ENCODE measurements at places on chromosomes 4 and X.

- DNase-seq = no peak
Measured at GRCh38 chr4:142850478-142850877, 4.4 kb upstream of the INPP4B start.

DNA sequence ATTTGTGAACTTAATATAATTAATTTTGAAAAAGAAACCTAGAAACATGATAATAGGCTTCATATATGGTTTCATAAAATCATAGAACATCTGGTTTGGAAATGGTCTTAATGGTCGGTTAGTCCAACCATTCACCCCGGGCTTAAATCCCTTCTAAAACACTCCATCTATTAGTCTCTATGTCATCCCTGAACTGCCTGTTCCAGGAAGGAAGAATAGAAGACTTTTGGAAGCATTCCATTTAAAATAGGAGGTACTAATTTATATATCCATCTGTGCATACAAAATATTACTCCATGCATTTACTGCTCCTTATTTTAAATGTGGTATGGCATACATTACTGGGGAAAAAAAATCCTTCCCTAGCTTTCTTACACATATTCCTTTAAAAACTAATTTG is 262.2 kb upstream of the DDX53 start:
- no peak for DNase-seq

GRCh38 chr4:16122784-16123183 is 39.0 kb upstream of the PROM1 start:
- DNase-seq = no peak

- DNase-seq = no peak
Measured at GRCh38 chr4:93751411-93751810, 77.1 kb upstream of the ATOH1 start.

GRCh38 chr4:47907089-47907646 is 7.2 kb downstream of the NFXL1 start:
- no peak for DNase-seq

DNA sequence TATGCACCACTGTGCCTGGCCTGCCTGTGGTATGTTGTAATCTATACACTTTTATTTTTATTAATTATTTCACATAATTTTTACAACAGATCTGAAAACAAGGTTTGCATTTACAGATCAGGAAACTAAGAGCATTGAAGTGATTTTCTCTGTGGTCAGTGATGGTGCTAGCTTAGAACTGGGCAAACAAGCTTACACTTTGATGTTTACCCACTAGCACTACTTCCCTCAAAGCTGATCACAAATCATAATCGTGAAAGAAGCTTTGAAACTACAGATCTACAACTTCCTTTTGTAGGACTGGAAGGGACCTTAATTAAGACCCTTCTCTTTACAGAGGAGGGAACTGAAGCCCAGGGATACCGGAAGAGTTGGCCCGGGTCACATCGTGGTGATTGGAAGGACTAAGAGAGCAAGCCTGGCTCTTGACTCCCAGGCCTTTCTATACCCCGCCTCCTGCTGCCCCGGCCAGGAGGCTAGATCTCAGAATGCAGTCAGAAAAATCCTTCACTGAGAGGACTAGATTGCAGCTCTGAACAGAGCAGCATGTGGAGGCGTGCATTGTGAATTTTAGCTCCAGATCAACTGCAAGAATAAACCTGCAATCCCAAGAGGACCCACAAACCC is 93.7 kb upstream of the ZNF827 start:
- DNase-seq = no peak

DNA sequence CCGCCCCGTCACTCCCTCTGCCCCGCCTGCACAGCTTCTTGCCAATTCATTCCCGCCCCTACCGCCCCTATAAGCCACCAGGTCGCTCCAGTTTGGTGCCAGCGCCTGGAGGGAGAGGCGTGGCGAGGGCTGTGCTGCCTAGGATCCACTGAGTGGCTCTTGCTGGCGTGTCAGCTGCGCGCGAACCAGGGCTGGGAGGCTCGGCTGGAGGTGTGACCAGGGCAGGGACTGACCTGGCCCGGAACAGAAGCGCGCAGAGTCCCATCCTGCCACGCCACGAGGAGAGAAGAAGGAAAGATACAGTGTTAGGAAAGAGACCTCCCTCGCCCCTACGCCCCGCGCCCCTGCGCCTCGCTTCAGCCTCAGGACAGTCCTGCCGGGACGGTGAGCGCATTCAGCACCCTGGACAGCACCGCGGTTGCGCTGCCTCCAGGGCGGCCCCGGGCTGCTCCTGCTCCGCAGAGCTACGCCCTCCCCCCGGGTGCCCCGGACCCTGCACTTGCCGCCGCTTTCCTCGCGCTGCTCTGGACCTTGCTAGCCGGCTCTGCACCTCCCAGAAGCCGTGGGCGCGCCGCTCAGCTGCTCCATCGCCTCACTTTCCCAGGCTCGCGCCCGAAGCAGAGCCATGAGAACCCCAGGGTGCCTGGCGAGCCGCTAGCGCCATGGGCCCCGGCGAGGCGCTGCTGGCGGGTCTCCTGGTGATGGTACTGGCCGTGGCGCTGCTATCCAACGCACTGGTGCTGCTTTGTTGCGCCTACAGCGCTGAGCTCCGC is at the start of gene GPR78:
Gene GPR78, plus strand, starts transcription at position 72 of the 773 bp plus-strand sequence. Its CDS starts 591 bp downstream, at position 663.
- peak; percentile 8 for DNase-seq

GRCh38 chr4:3605491-3605890 is 73.3 kb upstream of the LRPAP1 start:
- no peak for DNase-seq

GRCh38 chr4:118367872-118368271 is 15.1 kb upstream of the PRSS12 start:
- no peak for DNase-seq

DNA sequence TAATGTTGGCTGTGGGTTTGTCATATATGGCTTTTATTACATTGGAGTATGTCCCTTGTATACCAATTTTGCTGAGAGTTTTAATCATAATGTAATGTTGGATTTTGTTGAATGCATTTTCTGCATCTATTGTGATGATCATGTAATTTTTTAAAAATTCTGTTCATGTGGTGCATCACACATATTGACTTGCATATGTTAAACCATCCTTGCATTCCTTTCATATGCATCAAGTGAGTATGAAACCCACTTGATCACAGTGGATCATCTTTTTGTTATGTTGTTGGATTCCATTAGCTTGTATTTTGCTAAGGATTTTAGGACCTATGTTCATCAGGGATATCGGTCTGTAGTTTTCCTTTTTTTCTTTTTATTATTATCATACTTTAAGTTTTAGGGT is 12.1 kb downstream of the HEPH start:
- no peak for DNase-seq

DNA sequence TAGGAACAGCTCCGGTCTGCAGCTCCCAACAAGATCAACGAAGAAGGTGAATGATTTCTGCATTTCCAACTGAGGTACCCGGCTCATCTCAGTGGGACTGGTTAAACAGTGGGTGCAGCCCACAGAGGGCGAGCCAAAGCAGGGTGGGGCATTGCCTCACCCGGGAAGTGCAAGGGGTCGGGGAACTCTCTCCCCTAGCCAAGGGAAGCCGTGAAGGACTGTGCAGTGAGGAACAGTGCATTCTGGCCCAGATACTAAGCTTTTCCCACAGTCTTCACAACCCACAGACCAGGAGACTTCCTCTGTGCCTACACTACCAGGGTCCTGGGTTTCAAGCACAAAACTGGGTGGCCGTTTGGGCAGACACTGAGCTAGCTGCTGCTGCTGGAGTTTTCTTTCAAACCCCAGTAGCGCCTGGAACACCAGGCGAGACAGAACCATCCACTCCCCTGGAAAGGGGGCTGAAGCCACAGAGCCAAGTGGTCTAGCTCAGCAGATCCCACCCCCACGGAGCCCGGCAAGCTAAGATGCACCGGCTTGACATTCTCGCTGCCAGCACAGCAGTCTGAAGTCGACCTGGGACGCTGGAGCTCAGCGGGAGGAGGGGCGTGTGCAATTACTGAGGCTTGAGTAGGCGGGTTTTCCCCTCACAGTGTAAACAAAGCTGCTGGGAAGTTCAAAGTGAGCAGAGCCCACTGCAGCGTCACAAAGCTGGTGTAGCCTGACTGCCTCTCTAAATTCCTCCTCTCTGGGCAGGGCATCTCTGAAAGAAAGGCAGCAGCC is 84.6 kb downstream of the THOC2 start:
- peak; percentile 70 for DNase-seq

- DNase-seq = no peak
Measured at GRCh38 chr4:68367835-68368234, 17.9 kb upstream of the YTHDC1 start.

DNA sequence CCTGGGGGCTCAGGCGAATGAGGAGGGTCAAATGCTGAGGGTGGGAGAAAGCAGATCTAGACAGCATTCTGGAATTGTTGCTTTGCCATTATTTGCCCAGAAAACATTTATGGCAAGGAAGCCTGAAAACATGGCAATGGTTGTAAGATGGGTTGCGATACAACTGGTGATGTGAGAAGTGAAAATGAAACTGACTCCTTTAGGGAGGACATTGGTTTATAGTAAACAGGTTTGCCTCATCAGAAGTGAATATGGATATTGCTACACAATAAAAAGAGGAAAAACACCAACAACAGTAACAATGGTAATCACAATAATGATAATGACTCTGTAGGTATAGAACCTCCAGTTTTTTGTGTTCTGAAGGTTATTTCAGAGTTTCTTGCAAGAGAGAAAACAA is 107.0 kb upstream of the TBC1D9 start:
- DNase-seq = no peak

- DNase-seq = no peak
Measured at GRCh38 chrX:133916984-133917722, 68.2 kb downstream of the GPC3 start.

DNA sequence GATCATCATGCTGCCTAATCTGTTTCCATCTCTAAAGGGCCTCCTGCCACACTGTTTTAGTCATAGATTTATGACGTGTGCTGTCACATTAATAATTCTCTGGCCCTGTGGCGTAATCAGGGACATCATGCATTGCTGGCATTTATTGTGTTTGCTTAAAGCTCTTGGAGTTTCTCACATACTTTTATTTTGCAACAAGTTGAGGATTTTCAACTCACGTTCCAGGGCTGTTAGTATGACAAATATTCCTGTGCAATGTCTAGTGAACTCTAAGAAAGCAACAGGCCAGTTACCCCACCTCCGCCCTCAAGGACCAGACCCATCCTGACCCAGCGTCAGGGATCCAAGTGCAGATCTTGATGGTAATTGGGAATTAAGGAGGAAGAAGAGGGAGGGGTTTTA is 7.8 kb upstream of the PIGA start:
- no peak for DNase-seq

DNA sequence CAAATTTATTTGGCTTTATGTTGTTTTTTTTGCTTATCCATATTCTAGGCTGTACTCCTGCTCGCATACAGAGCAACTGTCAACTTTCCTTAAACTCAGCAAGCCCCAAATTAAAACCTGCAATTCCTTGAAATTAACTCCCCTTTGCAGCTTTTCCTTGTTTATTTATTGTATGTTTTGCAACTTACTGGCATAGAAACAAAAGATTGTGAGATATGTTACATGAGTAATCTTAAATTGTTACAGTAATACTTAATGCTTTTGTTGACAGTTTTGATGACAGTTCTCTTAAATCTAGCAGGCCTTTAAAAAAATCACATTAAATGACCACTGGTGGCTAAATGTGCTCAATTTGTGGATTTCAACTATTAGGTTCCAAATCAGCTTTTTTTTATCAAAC is 4.5 kb downstream of the DDX3X start:
- DNase-seq = no peak

DNA sequence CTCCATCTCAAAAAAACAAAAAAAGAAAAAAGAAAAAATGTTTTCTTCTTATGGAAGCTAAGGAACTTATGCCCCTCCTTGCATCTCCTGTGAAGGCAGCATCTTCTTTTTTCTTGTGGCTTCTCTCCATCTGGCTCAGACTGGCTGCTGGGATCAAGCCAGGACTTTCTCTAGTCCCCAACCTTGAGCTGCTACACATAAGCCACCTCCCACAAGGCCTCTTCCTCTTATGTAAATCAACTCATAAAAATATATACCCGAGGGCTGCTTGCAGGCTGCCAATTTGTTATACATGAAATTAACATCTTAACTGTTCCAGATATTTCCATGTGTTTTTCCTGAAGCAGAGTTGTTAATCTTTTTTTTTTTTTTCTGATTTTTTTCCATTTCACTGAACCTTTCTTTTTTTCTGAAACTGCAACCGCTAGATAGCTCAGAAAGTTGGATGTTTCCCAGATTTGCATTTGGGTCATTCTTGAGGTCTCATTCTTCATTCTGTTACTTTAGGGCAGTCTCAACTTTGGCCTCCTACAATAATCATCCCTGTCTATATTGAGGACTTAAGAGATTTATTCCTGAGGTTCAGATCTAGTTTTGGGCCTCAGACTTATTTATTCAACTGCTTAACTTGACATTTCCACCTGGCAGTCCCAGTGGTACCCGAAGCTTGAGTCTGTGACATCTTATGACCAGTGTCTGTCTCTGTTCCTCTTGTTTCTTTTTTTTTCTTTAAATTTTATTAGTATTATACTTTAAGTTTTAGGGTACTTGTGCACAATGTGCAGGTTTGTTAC is 10.3 kb downstream of the SNX25 start:
- peak; percentile 66 for DNase-seq

DNA sequence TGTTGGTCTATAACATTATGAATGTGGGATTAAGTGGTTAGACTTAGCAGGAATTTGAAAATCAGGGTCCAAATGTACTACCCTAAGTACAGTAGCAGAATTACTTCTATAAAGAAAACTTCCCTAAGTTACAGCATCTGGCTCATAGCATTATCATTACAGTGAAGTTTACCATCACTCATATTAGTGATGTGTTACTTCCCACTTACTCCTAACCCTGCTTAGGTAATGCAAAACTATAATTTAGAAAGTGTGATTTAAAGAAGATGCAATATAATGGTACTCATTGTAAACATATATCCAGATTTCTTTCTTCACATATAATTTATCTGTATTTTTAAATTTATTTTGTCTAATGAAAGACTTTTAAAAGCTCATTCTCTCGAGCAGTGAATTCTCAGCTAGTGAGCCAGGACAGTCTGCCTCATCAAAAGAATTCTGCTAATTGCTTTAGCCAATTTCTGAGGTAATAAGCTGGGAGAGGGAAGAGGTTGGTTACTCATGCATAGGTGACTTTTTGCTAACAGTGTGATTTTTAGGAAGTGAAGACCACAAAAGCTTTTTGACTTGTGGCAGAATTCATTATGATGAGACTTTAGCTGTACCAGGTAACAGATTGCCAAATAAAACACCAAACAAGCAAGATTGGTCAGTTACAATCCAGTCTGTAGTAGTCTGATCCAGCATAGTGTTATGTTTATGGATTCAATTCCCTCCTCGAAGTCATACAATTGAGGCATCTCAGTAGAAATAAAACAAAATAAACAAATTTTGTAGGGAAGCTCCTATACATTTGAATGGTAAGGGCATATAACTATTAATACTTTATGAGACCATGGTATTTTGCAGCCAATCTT is 21.0 kb downstream of the PLS3 start:
- no peak for DNase-seq

DNA sequence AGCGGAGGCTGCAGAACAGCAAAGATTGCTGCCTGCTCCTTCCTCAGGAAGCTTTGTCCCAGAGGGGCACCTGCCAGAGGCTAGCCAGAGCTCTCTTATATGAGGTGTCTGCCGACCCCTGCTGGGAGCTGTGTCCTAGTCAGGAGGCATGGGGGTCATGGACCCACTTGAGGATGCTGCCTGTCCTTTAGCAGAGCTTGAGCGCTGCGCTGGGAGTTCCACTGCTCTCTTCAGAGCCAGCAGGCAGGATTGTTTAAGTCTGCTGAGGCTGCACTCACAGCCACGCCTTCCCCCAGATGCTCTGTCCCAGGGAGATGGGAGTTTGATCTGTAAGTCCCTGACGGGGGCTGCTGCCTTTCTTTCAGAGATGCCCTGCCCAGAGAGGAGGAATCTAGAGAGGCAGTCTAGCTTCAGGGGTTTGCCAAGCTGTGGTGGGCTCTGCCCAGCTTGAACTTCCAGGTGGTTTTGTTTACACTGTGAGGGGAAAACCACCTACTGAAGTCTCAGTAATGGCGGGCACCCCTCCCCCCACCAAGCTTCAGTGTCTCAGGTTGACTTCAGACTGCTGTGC is 10.9 kb downstream of the DCK start:
- no peak for DNase-seq

All from HAP-1 (cell line).